ENCODE measurements at places on chromosomes 11 and 22.

DNA sequence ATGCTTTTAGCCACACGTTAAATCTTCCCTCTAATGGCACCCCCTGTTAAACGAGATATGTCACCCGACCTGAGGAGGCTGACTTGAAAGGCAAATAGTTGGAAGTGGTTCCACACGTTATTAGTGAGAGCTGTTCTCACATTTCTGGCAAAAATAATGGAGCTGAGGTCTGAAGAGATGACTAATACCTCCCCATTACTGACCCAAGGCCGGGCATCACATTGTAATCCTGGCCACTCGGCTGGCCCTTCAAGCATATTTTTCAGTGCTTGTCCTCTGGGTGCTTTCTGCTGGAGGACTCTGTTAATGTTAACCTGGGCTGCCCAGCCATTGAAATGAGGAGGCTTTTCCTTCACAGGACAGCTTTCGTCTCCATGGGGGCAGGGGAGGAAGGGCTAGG lies 260.0 kb upstream of the CADM1 start:
- no peak for DNase-seq

DNA sequence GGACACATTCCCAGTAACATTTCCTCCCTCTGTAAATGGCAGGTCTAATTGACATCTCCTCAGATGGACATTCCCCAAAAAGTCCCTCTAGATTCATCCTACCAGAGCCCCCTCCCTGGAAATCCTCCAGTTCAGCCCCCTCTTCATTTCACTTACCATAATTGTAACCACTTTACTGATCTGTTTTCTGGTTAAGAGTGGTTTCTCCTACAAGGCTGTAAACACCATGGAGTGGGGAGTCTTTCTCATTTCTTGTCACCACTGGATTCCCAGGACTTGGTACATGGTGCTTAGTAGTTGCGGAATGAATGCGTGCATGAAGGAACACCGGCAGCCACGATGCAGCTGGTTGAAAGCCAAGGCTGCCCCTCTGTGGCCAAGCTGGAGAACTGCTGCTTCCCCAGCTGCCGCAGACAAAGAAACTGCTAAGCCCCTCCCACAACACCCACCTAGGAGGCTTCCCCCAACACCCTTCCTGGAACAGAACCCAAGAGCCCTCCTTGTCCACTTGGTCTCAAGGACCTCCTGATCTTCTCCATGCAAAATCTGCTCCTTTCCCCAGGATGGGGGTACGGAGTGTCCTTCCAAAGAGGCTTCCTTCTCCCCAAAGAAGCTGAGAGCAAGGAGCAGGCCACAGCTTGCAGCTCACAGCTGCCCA lies 18.6 kb upstream of the SCARF2 start:
- peak; percentile 87 for DNase-seq

DNA sequence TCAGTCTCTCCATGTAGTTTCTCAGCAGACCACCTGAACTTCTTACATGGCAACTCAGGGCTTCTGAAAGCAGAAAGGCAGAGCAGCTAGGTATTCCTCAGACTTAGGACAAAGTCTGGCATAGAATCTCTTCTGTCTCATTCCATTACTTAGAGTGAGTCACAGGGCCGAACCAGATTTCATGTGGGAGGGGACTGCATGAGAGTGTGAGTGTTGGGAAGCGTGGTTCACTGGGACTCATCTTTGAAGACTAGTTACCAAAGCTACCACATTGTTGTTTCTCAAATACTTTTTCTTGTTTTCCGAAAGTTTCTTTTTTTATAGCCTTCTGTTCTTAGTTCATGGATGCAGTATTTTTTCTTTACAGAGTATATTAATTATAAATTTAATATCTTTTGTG lies 36.1 kb upstream of the SCN3B start:
- DNase-seq: no peak

DNA sequence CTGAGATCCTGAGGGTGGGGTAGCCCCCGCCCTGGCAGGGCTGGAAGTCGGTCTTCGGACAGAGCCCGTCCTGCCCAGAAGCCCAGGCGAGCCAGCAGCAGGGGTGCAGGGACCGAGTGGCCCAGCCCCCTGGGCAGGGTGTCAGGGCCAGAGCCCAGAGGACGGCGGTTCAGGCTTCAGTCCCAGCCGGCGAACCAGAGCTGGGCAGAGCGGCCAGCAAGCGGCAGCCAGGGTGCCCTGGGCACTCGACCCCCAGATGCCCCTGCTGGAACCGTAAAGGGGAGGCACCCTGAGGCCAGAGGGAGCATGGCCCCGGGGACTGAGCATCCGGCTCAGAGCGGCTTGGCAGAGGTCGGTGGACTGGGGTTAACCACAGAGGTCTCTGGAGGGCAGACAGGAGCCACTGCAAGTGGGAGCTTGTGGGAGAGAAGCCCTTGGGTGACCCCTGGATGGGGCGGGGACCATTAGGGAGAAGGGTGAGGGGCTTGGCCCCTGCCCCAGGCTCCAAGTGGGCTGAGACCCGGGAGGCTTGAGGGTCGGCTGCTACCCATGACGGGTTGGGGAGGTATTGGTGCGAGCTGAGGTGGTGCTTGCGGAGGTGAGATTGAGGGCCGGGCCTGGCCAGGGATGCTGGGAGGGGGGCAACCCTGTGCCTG lies 15.9 kb downstream of the LSP1 start:
- no peak for DNase-seq

DNA sequence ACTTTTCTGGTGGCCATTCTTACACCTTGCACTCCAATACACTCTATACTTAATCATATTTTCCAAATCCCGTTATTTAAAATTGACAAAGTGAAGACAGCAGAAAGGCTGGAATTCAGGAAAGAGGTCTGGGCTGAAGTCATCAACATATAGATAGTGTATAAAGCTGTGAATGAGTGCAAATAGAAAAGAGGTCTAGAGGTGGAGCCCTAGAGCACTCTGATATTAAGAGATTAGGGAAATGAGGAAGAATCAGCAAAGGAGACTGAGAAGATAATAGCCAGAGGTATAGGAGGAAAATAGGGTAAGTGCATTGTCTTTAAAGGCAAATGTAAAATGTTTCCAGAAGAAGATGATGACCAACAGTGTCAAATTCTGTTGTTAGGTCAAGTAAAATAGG lies 7.9 kb downstream of the CTR9 start:
- DNase-seq: no peak

DNA sequence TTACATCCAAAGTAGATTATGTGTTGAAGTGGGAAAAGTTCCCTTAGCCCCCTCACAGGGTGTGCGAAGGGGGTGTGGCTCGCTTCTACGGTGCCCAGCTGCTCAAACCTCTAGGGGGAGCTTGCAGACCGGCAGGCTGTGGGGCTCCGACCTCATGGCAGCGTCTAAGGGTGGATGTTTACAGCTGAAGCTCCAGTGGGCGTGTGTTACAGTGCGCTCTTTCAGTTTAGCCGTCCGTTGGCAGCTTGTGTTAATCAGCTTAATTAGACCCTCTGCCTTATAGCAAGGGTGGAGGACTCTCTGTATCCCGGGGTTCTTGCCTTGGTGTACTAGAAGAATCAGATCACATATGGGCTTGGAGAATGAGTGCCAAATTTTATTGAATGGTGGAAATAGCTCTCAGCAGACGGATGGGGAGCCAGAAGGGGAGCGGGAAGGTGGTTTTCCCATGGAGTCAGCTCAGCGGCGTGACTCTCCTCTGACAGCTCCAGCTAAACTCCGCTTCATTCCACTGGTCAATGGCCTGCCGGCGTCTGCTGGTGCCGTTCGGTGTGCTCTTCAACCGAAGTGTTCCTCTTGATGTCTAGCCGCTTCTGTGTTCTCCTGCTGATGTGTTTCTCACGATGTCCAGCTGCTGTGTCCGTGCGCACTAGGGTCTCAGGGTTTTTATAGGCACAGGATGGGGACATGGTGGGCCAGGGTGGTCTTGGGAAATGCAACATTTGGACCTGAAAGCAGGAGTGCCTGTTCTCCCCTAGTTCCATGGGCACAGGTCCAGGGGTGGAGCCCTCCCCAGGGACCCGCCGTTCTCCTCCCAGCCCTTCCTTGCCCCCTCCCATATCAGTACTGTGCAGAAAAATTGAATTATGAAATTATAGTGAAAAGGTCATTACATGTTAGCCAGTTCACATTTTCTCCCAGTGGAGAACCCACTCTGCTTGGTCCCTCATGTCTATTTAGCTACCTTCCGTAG lies 28.6 kb upstream of the OR10G7 start:
- DNase-seq: no peak

DNA sequence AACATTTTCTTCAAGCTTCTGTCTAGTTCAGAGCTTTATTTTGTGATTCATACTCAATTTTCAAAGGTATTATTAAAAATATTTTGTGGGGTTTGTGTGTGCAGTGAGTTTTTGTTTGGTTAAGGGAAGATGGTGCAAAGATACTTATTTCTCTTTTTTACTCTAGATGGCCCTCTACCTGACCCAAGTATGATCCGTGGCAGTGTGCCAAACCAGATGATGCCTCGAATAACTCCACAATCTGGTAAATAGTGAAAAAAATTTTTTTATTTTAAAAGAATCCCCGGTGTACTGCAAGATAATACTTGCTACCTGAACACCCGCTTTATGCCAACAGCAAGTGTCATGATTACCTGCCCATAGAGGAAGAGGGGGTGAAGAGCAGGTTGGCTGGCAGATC lies 54.2 kb downstream of the EP300 start:
- DNase-seq: no peak

- DNase-seq: no peak
Measured at GRCh38 chr11:107547961-107548360, 17.6 kb downstream of the ALKBH8 start.

DNA sequence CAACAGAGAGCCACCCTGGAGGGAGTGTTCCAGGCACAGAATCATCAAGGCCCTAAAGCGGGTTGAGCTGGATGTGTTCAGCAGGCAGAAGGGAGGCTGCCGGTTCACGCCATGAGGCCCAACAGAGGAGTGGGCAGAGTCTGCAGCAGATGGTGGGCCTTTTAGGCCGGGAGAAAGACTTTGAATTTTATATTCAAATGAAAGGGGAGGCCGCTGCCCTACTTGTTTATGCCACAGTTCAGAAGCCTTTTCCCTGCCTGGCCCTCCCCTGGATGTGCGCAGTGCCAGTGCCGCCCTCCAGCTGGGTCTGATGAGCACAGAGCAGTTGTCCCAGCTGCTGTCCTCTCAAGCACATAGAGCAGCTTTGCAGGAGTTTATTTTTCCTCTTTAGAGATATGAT lies 46.9 kb upstream of the TTC12 start:
- no peak for DNase-seq

GRCh38 chr22:49307481-49307830 lies 520.2 kb downstream of the BRD1 start:
- peak; percentile 25 for DNase-seq

DNA sequence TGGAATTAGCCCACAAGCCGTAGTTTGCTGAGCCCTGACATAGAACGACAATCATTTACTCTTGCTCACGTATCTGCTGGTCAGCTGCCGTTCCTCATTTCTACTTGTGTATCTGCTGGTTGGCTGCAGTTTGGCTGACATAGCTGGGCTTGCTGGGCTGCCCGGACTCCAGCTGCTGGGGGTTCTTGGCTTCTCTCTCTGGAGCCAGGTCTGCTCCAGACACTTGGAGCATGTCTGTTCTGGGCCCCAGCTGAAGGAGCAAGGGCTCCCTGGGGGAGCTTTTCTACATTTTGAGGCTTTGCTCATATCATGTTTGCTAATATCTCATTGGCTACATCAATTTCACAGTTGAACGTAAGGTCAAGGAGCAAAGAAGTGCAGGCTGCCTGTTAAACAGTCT lies 47.3 kb downstream of the PRDM11 start:
- DNase-seq: no peak

DNA sequence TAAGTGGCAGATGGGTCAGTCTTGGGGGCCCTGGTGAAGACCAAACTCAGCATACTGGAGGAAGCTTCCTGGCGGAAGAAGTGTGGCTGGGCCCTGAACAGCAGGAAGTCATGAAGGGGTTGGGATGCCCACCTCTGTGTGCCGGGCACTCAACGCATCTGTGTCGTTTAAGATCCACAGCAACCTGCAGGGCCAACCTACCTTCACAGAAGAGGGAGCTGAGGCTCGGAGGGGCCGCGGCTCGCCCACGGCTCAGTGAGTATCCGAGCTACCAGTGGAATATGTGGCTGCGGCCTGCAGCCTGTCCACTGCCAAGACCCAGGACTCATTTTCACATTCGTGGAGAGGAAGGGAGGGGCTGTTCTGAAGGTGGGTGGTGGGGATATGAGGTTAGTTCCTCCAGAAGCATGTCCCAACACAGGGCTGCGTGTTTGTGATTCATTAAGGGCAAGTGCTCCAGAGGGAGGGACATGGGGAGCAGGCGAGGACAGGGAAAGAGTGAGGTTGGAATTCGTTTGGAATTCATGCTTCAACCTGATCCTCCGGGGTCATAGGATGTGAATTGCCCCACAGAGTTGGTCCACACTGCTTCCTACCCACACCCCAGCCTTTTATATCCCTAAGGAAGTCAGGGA lies 99.6 kb downstream of the MPPED1 start:
- no peak for DNase-seq

DNA sequence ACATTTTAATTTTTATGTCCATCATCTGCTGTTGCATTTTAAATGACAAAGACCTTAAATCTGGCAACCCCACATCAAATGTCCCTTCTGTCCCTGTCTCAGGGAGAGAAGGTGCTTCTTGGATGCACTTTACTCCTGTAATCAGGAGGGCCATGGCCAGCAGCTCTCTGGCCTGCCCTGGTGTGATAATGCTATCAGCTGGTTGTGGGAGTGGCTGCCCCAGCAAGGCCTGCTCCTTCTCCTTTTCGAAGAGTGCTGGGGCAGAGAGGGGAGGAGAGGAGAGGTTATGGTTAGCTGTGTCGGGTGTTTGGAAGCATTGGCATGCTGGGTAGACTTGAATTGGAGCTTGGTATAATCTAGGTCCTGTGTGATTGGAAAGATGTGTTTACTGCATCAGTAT lies 12.8 kb downstream of the TNRC6B start:
- DNase-seq: no peak

DNA sequence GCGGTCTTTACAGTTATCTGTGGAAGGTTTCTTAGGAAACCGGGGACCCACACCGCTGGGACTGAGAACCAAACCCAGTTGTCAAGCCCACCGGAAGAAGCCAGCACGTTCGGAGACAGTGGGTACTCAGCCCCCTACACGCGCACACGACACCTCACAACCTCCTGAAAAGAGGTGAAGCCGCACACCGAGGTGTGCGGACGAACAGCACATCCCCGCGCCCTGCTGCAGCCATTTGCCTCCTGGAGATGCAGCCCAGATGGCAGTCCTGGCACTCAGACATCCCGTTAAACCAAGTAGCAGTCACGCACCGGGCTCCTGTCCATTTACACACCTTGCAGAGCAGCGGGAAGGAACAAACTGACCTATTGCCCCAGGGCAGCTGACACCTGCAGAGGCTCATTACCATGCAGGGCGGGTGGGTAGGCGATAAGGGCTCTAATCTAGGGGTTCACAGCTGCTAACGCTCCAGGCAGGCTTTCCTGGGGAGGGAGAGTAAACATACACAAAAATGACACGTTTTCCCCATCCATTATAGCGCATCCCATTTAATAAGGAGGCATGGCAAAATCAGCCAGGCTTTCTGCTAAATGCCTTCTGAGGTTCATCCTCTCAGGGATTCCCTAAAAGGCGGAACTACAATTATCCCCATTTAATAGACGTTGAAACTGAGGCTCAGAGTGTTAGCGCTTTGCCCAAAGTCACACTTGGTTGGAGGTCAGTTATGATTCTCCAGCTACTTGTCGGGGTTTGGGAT lies 864 bp upstream of the EHBP1L1 start:
- no peak for DNase-seq
